ENCODE measurements at places on chromosomes 7 and 10. TPM values are rescaled to one million over a fixed set of nuclear protein-coding genes. Genes with fewer than 3 reads are reported as not detected.

NXPH1 gene
- total RNA-seq, result not detected

FKBP9 gene
- 73.5 TPM for total RNA-seq

TWIST1 gene
- total RNA-seq, result 2.2 TPM

PMS2 gene
- total RNA-seq, result 15.4 TPM

CXCL12 gene
- total RNA-seq, result not detected

- no peaks in the 10 kb centered on the region for H3K4me1 ChIP-seq
- peaks cover 18% of the 10 kb centered on the region for H3K27me3 ChIP-seq
- no peak overlapping the region for H3K4me3 ChIP-seq
- no peaks in the 10 kb centered on the region for H3K36me3 ChIP-seq
- H3K27ac ChIP-seq, result no peak overlapping the region
Observed at GRCh38 chr7:158299607-158300006, 288.0 kb downstream of the PTPRN2 start.

DNA sequence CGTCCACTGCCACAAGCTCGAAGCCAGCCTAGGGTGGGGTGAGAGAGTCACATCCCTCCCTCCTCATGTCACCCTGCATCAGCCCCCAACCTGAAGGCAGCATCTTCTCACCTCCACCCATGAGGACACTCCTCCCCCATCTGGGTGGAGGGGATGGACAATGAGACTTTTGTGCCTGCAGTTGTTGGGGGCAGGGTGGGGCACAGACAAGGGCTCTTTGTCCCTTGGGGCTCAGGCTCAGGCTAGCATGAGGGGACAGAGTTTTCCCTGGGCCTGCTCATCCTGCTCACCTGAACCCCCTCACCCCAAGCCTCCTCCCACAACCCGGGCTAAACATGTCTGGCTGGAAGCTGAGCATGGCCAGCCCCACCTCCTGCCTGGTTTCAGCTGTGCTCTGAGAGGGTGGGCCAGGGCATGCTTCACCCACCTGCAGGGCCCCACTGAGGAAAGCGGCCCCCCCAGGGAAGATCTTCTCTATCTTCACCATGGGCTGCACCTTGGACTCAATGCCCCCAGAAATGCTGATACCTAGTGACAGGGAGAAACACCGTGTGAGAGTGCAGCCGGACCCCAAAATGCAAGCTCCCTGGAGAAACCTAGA is 9.3 kb downstream of the LZTS2 start:
- no peaks in the 10 kb centered on the region for H3K27me3 ChIP-seq
- peaks cover 34% of the 10 kb centered on the region for H3K36me3 ChIP-seq
- no peak for DNase-seq
- no peak overlapping the region for H3K27ac ChIP-seq

GRCh38 chr10:44682507-44682906 is 228.6 kb upstream of the TMEM72 start:
- H3K36me3 ChIP-seq, result no peaks in the 10 kb centered on the region
- no peak overlapping the region for H3K4me3 ChIP-seq
- H3K4me1 ChIP-seq, result no peaks in the 10 kb centered on the region
- DNase-seq, result no peak

- no peaks in the 10 kb centered on the region for H3K36me3 ChIP-seq
- no peaks in the 10 kb centered on the region for H3K4me1 ChIP-seq
- no peaks in the 10 kb centered on the region for H3K27me3 ChIP-seq
Observed at GRCh38 chr10:21272643-21273399, 252.7 kb downstream of the SKIDA1 start.

GRCh38 chr10:13847201-13847631 is 260.5 kb downstream of the PRPF18 start:
- H3K4me3 ChIP-seq, result no peak overlapping the region
- DNase-seq, result no peak
- H3K27ac ChIP-seq, result no peak overlapping the region
- no peaks in the 10 kb centered on the region for H3K36me3 ChIP-seq
- H3K27me3 ChIP-seq, result no peaks in the 10 kb centered on the region

DNA sequence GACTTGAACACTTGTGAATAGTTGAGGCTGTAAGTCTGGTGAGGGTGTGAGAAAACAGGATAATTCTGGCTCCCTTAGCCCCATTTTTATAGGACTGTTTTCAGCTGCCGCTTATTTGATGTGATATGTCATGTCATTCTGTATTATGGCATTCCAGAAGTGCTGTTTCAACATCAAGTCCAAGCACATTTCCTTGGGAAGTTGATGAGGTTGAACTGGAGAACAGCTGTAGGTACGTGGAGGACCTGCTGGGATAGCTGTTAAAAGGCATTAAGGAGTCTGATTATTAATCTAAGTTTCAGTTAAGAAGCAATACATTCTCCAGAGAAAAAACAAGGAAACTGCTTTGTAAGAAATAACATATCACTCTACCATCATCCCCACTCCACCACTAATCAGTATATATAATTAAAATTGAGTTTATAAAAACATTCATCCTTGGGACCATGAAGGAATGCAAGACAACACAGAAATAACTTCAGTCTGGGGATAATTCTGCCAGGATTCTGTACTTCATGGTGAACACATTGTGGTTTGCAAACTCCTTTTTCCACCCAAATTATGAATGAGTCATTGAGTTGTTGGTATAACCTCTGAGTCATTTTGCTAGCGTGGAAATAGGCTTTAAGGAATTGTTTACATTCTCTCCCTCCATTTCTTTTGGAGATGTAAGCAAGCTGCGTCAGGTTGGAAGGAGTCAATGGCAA is 39.9 kb upstream of the TMEM229A start:
- peak overlapping the region; percentile 5 for H3K4me3 ChIP-seq
- no peaks in the 10 kb centered on the region for H3K27me3 ChIP-seq
- no peaks in the 10 kb centered on the region for H3K36me3 ChIP-seq
- peak; percentile 88 for DNase-seq

GRCh38 chr7:134943785-134944400 is 42.4 kb upstream of the AGBL3 start:
- H3K27me3 ChIP-seq, result no peaks in the 10 kb centered on the region
- peaks cover 17% of the 10 kb centered on the region for H3K4me1 ChIP-seq
- H3K36me3 ChIP-seq, result peaks cover 37% of the 10 kb centered on the region
- no peak for DNase-seq
- no peak overlapping the region for H3K27ac ChIP-seq

DNA sequence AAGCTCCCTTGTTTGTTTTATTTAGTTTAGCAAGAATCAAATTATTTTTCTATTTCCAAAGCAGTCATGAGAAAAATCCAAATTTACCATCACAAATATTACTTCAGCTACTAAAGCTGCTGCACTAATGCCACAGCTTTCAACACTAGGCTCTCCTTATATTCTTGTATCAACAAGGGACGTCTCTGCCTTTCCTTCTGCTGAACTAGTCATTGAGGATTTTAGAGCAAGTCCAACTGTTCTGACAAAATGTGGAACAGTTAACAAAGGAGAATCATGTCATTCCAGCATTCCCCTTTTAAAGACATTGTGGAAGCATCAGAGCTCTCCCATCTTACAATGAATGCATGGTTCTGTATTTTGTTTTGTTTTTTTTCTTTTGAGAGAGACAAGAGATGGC is 28.6 kb downstream of the FAM13C start:
- no peak overlapping the region for H3K27ac ChIP-seq
- H3K4me1 ChIP-seq, result no peaks in the 10 kb centered on the region
- H3K27me3 ChIP-seq, result no peaks in the 10 kb centered on the region
- no peak overlapping the region for H3K4me3 ChIP-seq
- no peak for DNase-seq
- no peaks in the 10 kb centered on the region for H3K36me3 ChIP-seq

GRCh38 chr7:131197920-131198615 is 129.6 kb upstream of the MKLN1 start:
- no peak for DNase-seq
- H3K36me3 ChIP-seq, result no peaks in the 10 kb centered on the region
- no peak overlapping the region for H3K27ac ChIP-seq
- H3K4me1 ChIP-seq, result no peaks in the 10 kb centered on the region
- H3K27me3 ChIP-seq, result no peaks in the 10 kb centered on the region

- no peaks in the 10 kb centered on the region for H3K36me3 ChIP-seq
- no peaks in the 10 kb centered on the region for H3K27me3 ChIP-seq
- no peak for DNase-seq
- H3K27ac ChIP-seq, result no peak overlapping the region
- no peak overlapping the region for H3K4me3 ChIP-seq
- no peaks in the 10 kb centered on the region for H3K4me1 ChIP-seq
Observed at GRCh38 chr10:19629567-19629966, 186.7 kb upstream of the PLXDC2 start.

DNA sequence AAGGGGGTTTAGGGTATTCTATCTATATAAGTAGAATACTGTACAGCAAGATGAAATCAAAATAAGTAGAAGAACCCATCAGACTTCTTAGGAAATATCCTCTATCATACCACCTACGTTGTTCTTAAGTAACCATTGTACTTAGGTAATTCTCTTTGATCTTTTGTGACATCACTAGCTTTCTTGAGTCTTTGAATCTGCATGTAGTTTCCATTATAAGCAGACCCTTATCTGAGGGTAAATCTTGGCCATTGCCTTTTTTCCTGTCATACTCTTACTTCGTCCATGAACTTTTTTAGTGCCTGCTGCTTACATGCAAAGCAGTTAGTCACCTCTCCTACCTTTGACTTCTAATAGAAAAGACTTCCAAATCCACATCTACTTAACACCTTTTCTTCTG is 49.0 kb downstream of the WAC start:
- DNase-seq, result no peak
- no peaks in the 10 kb centered on the region for H3K27me3 ChIP-seq
- no peak overlapping the region for H3K27ac ChIP-seq
- H3K4me1 ChIP-seq, result no peaks in the 10 kb centered on the region

GRCh38 chr7:150976529-150977381 is 1.4 kb downstream of the KCNH2 start:
- no peaks in the 10 kb centered on the region for H3K36me3 ChIP-seq
- peak overlapping the region; percentile 55 for H3K4me3 ChIP-seq
- H3K27me3 ChIP-seq, result no peaks in the 10 kb centered on the region
- peaks cover 34% of the 10 kb centered on the region for H3K4me1 ChIP-seq
- no peak overlapping the region for H3K27ac ChIP-seq

- peaks cover 14% of the 10 kb centered on the region for H3K4me1 ChIP-seq
- DNase-seq, result peak; percentile 83
- H3K27me3 ChIP-seq, result no peaks in the 10 kb centered on the region
- H3K4me3 ChIP-seq, result no peak overlapping the region
- H3K27ac ChIP-seq, result peak overlapping the region; percentile 20
Observed at GRCh38 chr10:101538446-101538845, 49.6 kb downstream of the POLL start.

DNA sequence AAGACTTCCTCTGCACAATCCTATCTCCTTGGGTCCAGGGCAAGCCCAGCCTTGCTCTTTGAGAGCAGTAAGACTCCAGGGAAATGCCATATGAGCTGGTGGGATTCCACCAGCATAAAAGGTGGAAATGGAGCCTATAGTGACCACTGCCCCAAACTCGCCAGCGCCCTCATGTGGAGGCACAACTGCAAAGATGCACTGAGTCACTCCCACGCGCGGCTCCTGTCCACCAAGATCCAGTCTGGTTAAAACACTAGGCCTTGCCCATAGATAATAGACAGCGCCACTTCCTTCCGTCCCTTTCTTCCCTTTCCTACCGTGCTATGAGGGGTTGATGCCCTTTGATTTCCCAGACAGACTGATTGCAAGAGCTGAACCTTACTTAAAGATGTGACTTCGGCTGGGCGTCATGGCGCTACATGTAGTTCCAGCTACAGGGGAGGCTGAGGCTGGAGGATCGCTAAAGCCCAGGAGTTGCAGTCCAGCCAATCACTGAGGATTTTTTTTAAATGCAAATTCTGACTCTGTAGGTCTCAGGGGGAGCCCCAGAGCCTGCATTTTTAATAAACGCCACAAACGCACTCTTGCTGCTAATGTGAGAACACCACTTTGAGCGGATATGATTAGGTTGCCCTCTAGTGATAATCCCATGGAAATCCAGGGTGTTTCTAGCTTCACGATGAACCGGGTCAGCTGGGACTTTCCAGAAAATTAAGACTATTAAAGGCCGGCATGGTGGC is 136.5 kb downstream of the EPC1 start:
- no peaks in the 10 kb centered on the region for H3K36me3 ChIP-seq
- H3K4me3 ChIP-seq, result no peak overlapping the region
- H3K27me3 ChIP-seq, result no peaks in the 10 kb centered on the region
- no peaks in the 10 kb centered on the region for H3K4me1 ChIP-seq

DNA sequence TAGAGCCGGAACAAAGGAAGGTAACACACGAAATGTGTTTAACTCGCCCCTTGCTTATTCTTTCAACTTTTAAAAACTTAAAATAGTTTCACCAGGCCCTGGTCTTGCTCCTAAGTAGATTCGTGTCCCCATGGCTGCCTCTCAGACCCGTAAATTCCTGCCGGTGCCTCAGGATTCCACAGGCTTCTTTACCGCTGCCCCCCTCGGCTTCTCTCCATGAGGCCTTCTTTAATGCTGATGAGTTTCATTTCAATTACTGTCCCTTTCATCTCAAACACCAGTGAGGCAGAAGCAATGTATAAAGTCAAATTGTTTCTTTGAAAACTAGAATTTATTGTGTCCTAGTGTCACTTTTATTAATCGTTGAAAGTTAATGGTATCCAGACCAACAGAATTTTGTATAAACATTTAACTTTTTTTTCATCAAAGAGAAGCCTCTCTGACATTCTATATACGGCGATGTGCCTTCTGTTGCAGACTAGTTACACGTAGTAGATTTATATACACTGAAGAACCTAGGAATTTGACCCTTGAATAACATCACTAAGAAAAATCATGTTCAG is 225.2 kb downstream of the C7orf25 start:
- no peaks in the 10 kb centered on the region for H3K36me3 ChIP-seq
- DNase-seq, result no peak
- H3K27me3 ChIP-seq, result 0 out of 2 replicates have a peak, but pooled peaks cover 3% of the 10 kb centered on the region
